Activated gamma-delta T cell treated with Interleukin-2 at 50 U/mL for 16 hours (primary cell): ENCODE measurements at places on chromosomes 6 and 20.

- no peak for DNase-seq
Measured at GRCh38 chr6:4402477-4402976, 267.2 kb upstream of the ECI2 start.

DNA sequence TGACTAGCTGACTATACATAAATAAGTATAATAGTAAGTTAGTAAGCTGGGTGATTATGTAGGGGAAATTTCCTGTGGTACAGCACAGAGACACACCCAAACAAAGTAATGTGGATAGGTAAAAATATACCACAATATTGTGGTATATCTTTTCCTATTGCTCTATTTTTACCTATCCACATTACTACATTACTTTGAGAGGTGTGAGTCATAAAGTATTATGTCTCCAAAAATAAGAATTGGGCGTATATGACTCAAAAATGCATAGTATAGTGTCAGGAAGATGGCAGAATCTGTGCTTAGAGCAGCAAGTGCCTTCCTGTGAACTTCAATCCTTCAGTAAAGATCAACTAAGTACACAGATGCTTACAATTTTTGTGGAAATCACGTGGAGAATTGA, 2.7 kb upstream of the SIRPG start:
- DNase-seq = no peak

GRCh38 chr6:26597821-26598220, 1.1 kb downstream of the ABT1 start:
- no peak for DNase-seq

DNA sequence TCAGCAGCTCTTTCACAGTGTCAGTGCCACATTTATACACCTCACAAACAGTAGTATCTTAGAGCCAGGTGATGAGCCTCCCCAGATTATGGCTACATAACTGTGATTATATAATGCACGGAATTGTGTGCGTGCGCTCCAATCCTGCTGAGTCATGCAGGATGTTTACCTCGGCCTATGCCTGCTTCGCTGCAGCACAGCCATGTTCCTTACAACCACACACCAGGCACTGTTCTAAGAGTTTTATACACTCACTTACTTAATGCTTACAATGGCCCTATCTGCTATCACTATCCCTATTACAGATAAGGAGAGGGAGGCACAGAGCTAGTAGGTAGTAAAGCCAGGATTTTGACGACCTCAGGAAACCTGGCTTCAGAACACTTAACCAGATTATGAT, 7.3 kb downstream of the ZKSCAN3 start:
- no peak for DNase-seq

GRCh38 chr6:7784706-7785105, 58.8 kb downstream of the BMP6 start:
- DNase-seq = no peak
